GM04504 (cell line): ENCODE measurements at places on chromosomes 12 and 14.
A peak's percentile ranks its signal among the peaks of the same experiment; 100 is the strongest.

GRCh38 chr12:52243856-52244614, 11.0 kb downstream of the KRT7 start:
- DNase-seq, result peak; percentile 90

GRCh38 chr12:121656122-121656521, 13.3 kb downstream of the MORN3 start:
- DNase-seq, result no peak

DNA sequence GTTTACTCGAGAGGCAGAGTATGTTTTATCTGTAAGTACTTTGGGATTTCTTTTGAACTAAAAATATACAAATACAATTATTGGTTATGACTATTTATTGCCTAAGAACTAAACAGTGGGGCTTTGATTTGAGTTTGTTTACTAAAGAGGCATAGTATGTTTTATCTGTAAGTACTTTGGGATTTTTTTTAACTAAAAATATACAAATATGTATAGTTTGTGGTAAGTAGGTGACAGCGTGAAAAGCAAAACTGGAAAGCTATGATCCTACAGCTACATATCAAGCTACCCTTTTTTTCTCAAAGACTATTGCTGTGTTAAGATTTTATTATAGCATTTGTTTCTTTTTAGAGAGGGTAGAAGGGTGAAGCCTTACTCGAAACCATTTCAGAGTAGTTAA, 171.0 kb downstream of the RAD51B start:
- no peak for DNase-seq

DNA sequence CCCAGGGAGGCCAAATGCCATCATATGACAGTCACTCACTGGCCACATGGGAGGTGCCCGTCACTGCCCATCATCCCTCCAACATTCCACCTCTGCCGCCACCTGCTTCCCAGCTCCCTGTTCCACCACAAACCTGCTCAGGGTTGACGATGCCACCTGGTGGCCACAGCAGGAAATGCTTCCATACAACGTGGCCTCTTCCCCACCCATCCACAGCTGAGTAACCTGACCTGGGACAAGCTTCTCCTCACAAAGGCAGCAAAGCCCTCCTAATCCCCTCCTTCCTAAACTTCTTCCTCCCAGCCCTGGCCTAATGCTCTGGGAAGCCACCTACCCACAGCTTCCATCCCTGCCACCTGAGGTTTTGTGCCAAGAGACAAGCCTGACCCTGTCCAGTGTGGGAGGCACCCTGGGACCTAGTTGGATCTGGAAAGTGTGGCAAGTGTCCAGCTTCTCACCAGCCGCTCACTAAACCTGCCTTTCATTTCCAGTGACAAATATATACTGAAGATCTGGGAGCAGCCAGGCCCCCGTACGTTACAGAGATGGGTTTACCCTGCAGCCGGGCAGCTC, 4.3 kb downstream of the DEGS2 start:
- DNase-seq, result no peak

- peak; percentile 6 for DNase-seq
Observed at GRCh38 chr14:59870277-59871165, at the start of gene RTN1. Gene RTN1 (minus strand): TSS chr14:59870776. CDS start chr14:59870630, 146 bp downstream.

DNA sequence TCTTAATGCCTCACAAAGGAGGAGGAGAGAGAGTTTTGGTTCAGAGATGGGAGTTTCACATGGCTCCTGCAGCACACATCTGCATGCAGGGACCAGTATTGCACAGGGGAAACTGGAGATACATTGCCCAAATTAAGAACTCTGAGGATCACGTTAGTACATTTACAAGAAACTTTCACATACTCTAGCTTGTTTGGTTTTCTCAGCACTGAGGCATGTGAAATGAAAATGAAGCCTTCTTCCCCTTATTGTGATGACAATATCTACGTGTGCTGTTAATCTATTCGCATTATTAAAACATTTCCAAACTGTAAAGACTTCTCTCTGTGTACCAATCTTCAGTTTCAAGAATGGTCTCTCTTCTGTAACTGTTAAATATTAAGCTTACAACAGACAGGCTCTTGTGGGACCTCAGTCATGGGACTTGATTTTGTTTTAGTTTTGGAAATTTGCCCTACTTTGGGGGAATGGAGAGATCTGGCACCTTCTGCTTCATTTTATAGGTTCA, 124.7 kb downstream of the DAAM1 start:
- no peak for DNase-seq

- DNase-seq, result no peak
Observed at GRCh38 chr12:96880220-96880619, 26.8 kb upstream of the NEDD1 start.

GRCh38 chr14:28765831-28766468, 637 bp upstream of the FOXG1 start:
- no peak for DNase-seq

- DNase-seq, result no peak
Observed at GRCh38 chr12:113194971-113195391, 9.5 kb downstream of the RITA1 start.

- DNase-seq, result no peak
Observed at GRCh38 chr12:6771509-6772330, 600 bp upstream of the LAG3 start.

GRCh38 chr14:87879389-87879788, 113.6 kb downstream of the GALC start:
- no peak for DNase-seq

DNA sequence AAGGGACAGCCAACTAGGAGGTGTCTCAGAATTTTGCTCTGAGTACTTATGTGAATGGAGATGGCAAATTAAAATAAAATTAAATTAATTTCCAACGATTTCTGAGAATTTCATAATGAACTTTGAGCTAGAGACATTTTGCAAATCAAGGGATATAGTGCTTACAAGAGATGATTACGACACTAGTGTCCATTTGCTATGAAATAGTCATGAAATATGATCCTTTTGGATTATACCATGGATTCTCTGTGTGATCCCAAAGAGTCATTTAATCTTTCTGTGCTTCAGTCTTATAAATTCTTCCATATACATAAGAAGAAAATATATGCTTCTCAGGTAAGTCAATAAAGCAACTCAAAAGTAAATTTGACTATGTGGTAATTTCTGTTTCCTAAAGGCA, 240.6 kb downstream of the SLC25A21 start:
- no peak for DNase-seq

- no peak for DNase-seq
Observed at GRCh38 chr14:49049711-49050110, 536.5 kb downstream of the RPS29 start.

- DNase-seq, result no peak
Observed at GRCh38 chr14:105588236-105588860, 62.0 kb downstream of the TMEM121 start.

DNA sequence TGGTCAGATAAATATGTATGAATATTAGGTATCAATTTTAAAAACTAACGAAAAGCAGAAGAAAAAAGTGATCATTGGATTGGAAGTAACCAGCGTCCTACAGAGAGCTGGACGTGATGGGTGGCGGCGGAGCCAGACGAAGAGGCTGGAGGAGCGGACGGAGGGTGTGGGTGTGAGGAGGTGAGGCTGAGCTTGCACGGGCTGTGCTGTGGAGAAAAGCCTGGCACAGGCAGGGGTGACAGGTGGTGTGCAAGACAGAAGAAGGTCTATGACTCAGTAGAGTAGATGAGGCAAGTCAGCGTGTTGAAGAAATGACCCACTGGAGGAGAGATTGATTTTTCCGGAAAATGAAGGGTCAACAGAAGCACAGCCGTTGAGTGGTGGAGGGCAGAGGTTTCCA, 56.4 kb downstream of the FZD10 start:
- no peak for DNase-seq

GRCh38 chr12:110661337-110661972, 27.5 kb downstream of the HVCN1 start:
- DNase-seq, result no peak

DNA sequence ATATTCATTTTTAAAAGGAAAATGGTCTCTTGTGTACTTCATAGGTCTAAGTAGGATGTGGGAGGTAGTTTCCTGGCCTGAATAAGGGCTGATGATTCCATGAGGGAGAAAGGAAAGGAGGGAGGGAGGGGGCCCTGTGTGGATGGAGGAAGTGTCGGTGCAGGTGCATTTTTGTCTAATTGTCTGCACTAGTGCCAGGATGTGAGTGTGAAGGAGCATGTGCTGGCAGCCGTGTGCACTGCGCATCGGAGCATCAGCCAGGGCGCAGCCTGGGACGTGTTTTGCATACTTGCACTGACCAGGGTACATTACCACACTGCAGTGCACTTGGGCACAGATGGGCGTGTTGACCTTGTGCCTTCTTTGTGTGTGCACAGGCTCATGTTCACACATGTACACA, 29.2 kb downstream of the SMUG1 start:
- no peak for DNase-seq

DNA sequence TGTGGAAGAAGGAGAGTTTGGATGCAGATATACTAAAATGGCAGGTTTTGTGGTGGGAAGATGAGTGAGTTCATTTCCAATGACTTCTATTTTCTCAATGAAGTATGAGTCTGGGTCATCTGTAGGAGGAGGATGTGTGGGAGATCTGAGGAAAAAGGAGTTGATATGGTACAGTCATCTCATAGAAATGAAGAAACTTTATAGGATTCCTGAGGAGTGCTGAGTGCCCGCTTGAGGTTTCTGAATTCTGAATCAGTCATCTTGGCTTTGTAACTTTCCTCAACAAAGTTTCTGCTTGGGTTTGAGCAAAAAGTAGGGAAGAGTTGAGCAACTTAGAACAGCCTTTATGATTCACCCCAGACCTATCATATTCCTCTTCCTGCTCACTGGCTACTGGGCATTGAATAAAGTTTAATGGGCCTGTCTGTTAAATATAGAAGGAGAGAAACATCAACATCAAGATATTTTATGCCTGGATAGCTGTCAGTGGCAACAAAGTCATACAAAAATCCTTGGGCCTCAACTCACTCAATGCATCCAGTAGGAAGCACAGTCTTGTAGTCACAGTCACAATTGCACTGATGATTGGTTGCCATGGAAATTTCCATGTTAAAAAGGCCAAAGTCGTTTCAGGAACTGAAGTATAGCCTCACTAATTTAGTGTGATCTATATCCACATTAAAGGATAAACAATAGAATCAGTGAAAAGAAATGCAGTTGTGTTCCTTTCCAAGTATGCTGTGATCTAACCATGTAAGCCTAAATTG, 284.7 kb downstream of the DUSP6 start:
- peak; percentile 82 for DNase-seq
